ENCODE measurements at places on chromosomes 2 and 18.

DNA sequence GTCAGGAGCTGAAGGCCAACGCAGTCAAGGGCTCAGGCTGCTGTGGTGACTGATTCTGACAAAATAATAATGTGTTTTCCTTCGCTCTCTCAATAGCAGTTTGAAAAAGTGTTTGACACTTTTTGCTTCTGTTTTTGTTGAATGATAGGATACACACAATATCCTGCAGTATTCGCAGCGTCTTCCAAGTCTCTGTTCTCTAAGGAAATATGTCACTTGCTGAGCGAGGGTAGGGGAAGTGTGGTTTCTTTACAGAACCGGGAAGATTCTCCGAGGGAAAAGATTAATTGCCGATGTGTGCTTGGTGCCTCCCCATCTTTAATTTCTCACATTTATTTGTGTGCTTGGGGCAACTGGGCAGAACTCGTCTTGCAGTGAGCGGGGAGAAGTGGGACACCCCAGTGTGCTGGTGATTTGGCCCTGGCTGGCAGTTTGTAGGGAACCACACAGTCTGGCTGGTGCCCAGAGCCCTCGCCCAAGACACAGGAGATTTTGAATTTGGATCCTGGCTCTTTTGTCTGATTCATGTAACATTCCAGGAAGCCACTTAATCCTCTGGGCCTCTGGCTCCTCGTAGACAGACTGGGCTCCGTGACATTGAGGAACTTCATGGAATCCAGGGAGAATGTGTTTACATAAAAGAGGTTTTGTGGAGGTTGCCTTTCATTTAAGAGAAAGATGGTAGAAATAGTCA, 169.4 kb downstream of the LDLRAD4 start:
- DNase-seq: no peak

- no peak for DNase-seq
Measured at GRCh38 chr2:46200861-46201605, 96.2 kb upstream of the EPAS1 start.

GRCh38 chr2:238167761-238168160, 9.0 kb downstream of the ERFE start:
- DNase-seq: no peak

- no peak for DNase-seq
Measured at GRCh38 chr18:28136071-28136470, 40.9 kb downstream of the CDH2 start.

DNA sequence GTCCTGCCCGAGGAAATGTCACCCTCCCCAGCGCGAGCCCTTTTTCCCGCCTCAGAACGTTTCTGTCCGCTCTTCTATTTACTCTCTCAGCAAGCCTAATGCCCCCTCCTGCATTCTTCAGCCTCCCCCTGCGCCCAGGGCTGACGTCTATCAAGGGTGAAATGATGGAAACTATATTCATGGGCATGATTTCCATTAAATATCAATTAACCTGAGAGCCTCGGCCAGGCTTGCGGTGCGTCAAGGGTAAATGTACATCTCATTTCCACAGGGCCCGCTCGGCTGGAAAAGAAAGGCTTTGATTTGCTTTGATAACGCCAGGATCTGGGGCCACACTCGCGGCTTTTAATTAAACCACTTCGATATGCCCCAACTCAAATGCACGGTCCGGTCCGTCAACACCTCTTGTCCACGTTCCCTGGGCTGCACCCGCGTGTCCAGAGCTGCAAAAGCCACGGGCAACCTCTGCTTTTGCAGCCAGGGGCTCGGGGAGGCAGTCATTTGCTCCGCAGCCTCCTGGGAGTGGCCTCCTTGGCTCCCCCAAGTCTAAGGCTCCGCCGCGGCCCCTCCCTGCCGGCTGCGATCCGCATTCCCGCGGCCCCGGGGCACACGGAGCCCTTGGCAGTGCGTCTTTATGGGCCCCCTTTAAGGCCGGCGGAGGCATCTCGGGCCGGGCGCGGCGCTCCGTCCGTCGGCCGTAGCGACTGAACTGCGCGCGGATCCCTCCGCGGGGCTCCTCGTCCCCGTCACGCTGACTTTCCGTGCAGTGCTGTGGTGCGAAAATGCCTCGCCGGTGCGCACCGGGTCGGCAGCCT, at the start of gene HOXD8:
HOXD8 (plus strand) TSS at position 724 of the 815 bp plus-strand sequence. CDS start 662 bp downstream, outside the sequence.
- peak; percentile 68 for DNase-seq

GRCh38 chr2:205188239-205189138, 493.8 kb upstream of the NRP2 start:
- DNase-seq: peak; percentile 52

DNA sequence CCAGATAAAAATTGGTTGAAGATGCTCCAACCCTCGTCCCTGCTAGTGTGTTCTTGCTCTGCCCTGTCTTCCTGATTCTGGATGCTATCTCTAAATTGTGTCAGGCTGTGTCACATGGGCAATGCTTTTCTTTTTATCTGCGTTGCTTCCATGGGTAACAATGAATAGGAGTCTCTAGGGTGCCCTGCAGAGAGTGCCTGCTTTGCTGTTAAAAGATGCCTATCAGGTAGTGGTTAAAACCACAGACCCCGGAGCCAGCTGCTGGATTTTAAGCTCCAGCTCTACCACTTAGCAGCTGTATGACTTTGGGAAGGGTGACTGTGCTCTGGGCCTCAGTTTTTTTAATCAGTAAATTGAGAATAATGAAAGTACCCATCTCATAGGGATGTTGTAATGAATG, 340.3 kb downstream of the PLCL1 start:
- no peak for DNase-seq

- DNase-seq: no peak
Measured at GRCh38 chr2:80185091-80185490, 119.5 kb downstream of the LRRTM1 start.

DNA sequence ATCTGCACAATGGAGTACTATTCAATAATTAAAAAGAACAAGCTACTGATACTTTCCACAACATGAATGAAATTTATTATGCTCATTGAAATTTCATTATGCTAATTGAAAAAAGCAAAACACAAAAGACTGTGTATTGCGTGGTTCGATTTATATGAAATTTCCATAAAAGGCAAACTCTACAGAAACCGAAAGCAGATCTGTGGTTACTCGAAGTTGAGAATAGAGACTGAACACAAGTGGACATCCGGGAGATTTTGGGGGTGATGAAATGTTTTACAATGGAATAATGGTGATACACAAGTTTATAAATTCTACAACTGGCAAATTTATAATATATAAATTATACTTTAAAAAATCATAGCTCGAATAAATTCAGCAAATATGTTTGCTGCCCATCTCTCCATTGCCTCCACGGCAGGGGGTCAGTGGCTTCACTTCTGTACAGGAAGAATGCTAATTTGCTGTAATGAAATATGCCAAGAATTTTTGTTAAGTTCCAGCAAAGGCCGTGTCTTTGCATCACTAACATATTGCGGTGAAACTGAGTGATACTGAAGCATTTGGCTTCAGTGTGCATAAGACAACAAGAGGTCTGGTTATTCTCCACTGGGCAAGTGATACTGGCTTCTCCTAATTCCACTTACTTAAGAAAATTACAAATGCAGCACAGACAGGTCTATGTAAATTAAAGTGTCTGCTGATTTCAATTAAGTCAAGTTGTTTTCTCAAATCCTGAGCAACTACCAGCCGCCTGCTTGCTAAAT, 96.7 kb downstream of the TMEM163 start:
- no peak for DNase-seq

DNA sequence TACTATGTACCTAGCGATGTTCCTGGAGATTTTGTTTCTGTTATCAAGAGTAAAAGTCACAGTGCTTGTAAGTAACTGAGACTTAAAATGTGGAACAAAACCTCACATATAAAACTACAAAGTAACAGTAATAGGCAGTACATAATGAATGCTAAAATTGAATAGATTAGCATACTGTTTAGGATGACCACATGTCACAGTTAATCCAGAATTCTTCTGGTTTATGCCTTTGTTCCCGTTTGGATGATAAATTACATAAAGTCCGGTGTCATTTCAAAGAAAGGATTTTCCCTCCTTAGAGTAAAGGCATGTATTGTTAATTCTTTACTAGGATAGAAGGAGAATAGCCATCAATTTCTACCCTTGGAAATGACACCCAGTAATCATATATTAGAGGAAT, 56.1 kb downstream of the RBM43 start:
- no peak for DNase-seq

GRCh38 chr2:177758591-177759371, 313.8 kb downstream of the PDE11A start:
- peak; percentile 34 for DNase-seq

DNA sequence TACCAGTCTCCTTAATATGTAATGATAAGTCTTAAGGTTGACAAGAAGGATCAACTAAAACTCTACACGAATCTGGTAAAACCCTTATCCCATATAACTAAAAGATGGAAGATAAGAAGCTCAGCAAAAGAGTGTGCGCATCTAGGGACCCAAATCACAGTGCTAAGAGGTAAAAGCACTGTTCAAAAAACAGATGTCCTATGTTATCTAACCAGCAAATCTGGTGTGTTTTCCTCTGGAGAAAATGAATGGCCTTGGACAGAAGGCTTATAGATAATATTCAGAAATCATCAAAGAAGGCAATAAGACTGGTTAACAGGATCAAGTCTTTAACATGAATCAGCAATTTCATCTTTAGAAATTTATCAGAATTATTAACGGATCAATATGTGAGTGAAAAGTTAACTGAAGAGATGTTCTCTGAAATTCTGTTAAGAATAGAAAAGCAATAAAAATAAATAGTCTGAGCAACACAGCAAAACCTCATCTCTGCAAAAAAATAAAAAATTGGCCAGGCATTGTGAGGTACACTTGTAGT, 47.1 kb downstream of the RPRD1A start:
- no peak for DNase-seq

GRCh38 chr2:163737563-163737962, 1.8 kb upstream of the FIGN start:
- DNase-seq: no peak

GRCh38 chr2:213545481-213545880, 261.2 kb downstream of the SPAG16 start:
- DNase-seq: no peak
